ENCODE measurements at places on chromosomes 1 and 21.

GRCh38 chr1:183734543-183735036 is 70.3 kb upstream of the RGL1 start:
- no peak for DNase-seq

GRCh38 chr1:92837062-92837461 is 5.2 kb downstream of the RPL5 start:
- DNase-seq: no peak

- no peak for DNase-seq
Measured at GRCh38 chr1:163970699-163971098, 588.3 kb upstream of the PBX1 start.

- no peak for DNase-seq
Measured at GRCh38 chr1:229884765-229885164, 182.3 kb upstream of the GALNT2 start.

Measured in stimulated activated effector memory CD8-positive, alpha-beta T cell treated with anti-CD3 and anti-CD28 coated beads, Interleukin-12 subunit alpha, Interleukin-12 subunit beta, amount 100 ng/mL, for 72 hours (primary cell).